Ovary (tissue), 10 donors: ENCODE measurements at places on chromosomes 6 and 20. TPM values are rescaled to one million over a fixed set of nuclear protein-coding genes. Genes with fewer than 3 reads are reported as not detected.
A peak's percentile ranks its signal among the peaks of the same experiment; 100 is the strongest.

The PRPH2 gene
- 2.0 TPM for polyA plus RNA-seq

GRCh38 chr6:154127657-154128056, 88.6 kb downstream of the OPRM1 start:
- no peak for DNase-seq

- DNase-seq: peak; percentile 90
Measured at GRCh38 chr6:291697-292505, at the start of gene DUSP22. Gene DUSP22, plus strand, starts transcription at chr6:292487. Its CDS starts 53 bp downstream, at chr6:292540.

GRCh38 chr20:47887477-47888080, 102.3 kb upstream of the SULF2 start:
- no peak for DNase-seq

DNA sequence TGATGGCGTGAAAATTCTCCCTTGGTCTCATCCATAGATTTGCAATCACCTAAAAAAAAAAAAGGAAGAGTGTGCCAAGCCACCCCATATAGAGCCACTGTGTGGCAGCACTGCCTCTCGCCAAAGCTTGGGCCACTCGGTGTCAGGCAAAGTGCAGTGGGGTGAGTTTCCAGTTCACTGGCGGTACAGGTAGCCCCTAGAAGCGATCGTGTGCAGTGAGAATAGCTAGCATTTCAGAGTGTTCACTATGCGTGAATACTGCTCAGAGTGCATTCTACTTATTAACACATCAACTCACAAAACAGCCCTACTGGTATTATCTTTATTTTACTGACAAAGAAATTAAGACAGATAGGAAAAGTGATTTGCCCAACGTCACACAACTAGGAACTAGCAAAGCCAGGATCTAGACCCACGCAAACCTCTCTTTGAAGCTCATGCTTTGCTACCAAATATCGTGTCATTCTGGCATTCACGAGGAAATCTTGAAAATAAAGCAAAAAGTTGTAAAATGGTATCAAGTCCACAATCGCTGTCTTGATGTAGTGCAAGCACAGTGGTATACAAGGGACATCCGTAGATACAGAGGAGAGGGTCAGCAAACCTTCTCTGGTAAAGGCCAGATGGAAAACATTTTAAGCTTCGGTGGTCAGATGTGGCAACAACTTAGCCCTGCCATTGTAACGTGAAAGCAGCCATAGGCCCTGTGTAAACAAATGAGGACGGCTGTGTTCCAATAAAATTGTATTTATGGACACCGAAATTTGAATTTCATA, 10.4 kb upstream of the GCNT2 start:
- DNase-seq: no peak
